ENCODE measurements at places on chromosomes 1 and 21.

DNA sequence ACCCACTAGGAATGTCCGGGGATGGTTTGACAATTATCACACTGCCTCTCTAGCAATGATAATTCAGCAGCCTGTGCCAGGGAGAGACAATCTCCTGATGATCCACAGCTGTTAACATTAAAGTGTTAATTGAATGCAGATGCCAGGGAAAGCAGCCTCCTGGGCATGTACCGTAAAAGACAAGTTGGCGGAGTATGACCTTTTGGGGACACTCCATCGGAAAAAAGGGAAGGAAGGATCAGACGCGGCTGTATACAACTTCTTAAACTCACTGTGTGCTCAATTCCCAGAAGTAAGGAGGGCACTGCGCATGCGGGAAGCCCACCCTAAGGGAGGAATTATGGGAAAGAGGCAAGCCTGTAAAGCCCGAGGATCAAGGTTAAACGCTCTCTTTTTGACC lies 62.6 kb downstream of the MAP3K7CL start:
- DNase-seq: no peak

DNA sequence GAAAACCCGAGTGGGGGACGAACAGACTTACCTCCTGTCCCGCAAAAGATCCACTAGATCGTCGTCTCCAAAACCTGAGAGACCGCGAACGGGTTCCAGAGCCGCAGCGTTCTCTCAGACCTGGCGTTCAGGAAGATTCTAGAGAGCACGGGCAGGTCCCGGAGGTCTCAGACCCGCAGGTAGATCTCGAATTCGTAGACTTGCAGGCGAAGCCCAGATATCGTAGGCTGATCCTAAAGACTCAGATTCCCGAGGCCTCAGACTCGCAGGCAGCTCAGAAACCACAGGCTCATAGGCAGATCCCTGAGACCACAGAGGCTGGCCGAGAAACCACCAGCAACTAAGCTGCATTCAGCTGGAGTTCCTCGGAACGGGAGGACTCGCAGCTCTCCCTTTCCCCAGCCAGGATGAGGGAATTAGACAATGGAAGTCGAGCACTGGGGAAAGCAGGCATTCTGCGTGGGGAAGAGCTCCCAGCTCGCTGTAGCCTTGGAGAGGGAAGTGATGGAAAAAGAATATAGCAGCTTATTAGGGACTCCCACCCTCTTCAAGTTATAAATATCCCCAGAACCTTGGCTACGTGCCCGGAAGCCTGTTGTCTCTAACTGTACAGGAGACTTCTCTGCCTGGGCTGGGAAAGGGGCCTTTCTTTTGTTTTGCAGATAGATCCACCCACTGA lies at the start of gene ZNF436:
TSS of gene ZNF436 (minus strand) at position 502 of the 679 bp plus-strand sequence. CDS start 1,831 bp downstream, outside the sequence.
- no peak for DNase-seq

DNA sequence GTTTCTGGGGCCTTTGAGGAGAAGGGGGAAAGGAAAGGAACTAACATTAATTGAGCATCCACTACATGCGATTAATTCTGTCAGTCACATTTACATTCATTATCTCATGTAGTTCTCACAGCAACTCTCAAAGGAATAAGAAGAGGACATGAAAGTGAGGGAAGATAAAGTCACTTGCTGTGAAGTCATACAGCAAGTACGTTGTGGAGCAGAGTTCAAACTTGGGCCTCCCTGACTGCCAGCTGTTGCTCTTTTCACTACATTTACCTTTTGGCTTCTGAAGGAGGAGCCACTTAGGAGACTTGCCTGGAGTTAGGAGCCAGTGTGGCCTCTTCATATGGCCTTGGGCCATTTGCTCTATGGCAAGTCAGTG lies 6.2 kb downstream of the ZNF691 start:
- no peak for DNase-seq

- DNase-seq: no peak
These were observed 61.5 kb downstream of the ADARB1 start for GRCh38 chr21:45135868-45136267.

Data from natural killer cell treated with Interleukin-12 subunit alpha and Interleukin-12 subunit beta and Interleukin-15 and Interleukin-18, amount 100 ng/mL, for 72 hours (primary cell).